SW480 (cell line): ENCODE measurements at places on chromosomes 5 and 9.

- no peak for DNase-seq
Observed at GRCh38 chr9:125418404-125418803, 156.8 kb downstream of the GAPVD1 start.

GRCh38 chr5:64347309-64347708 lies 158.5 kb upstream of the RGS7BP start:
- DNase-seq = no peak

GRCh38 chr5:11902201-11902619 lies 2.0 kb downstream of the CTNND2 start:
- DNase-seq = no peak

- no peak for DNase-seq
Observed at GRCh38 chr9:136364942-136365774, 1.6 kb upstream of the DNLZ start.

GRCh38 chr9:89721176-89721700 lies 116.4 kb downstream of the GADD45G start:
- DNase-seq = no peak

DNA sequence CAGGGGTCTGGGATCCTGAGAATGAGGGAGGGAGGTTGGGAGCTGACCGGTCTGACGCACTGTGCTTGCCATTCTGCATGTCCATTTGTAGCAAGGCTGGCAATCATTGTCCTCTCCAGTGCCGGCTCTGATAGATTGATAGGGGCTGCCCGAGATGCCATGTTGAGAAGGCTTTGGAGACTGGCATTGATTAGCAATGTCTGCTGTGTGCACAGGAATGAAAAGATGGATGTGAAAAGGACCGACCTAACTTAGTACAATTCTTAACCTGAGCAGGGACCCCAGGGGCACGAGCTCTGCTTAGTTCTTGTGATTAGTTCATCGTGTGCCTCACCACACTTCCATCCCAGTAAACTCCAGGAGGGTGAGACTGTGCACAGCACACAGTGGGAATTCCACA lies 17.0 kb downstream of the NEK6 start:
- no peak for DNase-seq

DNA sequence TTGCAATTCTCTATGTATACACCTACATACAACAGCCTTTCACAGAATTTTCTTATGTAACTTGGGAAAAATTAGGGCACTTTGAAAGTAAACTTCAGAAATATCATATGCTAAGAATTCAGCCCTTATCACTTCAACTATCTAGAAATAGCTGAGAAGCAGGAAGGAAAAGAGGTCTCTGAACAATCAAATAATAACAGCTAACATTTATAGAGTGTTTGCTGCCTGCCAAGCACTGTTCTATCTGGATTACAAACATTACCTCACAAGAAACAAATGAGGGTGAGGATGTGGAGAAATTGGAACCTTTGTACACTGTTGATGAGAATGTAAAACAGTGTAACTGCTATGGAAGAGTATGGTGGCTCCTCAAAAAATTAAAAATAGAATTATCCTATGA lies 4.4 kb upstream of the FBXO38 start:
- DNase-seq = no peak

GRCh38 chr5:160837749-160838593 lies 14.0 kb downstream of the ATP10B start:
- no peak for DNase-seq

DNA sequence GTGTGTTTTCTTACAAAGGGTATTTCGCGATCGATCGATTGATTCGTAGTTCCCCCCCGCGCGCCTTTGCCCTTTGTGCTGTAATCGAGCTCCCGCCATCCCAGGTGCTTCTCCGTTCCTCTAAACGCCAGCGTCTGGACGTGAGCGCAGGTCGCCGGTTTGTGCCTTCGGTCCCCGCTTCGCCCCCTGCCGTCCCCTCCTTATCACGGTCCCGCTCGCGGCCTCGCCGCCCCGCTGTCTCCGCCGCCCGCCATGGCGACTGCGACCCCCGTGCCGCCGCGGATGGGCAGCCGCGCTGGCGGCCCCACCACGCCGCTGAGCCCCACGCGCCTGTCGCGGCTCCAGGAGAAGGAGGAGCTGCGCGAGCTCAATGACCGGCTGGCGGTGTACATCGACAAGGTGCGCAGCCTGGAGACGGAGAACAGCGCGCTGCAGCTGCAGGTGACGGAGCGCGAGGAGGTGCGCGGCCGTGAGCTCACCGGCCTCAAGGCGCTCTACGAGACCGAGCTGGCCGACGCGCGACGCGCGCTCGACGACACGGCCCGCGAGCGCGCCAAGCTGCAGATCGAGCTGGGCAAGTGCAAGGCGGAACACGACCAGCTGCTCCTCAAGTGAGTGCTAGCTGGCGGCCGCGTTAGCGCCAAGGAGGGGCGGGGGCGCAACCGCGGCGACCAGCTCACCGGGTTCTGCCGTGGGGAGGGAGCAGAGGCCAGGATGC lies 480 bp downstream of the LMNB1 start:
- peak; percentile 75 for DNase-seq

DNA sequence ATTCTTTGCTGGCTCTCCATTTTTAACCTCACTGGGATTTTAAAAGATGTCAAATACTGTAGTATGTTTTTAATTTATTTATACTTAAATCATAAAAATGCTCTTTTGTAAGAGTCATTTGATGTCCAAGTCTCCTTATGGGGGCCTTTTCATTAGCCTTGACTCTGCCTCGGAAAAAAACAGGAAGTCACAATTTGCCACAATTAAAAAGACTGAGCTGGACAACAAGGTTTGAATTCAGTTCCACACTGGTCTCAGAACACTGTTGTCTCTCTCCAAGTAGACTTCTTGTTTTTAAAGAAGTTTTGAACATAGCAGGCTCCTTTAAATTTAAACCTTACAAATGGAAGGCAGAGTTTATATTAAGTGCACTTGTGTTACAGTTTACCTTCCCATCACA lies 444.2 kb downstream of the ACTL7B start:
- no peak for DNase-seq

DNA sequence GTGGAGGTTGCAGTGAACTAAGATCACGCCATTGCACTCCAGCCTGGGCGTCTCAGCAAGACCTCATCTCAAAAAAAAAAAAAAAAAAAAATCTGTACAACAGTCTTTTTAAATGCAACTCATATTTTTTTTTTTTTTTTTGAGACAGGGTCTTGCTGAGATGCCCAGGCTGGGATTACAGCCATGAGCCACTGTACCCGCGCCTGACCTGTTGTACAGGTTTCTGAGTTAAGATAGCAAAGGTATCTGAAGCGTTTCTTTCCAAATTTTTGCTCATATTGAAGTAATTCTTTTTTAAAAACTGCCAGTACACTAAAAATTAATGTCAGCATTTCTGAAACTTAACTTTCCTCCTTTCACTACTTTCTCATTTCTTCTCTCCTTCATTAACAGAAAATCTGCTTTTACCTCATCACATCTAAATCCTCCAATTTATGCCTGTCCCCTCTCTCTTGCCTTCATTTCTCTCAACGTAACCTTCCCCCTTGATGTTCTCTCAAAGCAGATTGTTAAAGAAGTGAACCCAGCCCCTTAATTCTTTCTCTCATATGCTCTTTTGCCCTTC lies 3.3 kb upstream of the SNX24 start:
- DNase-seq = no peak

DNA sequence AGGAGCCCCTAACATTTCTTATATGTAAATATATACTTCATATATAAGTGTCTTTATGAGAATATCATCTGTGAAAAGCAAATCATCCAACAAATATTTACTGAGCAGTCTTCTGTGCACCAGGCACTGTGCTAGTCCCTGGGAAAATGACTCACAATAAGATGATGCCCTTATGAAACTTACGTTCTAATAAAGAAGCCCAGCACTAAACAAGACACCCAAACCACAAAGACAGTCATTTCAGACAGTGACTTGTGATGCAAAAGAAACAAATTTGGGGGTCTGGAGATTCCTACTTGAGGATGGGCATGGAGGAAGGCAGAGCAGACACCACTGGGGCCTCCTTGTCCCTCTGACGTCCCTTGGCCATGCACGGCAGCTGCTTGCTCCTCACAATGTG lies 30.6 kb upstream of the PPP1R2B start:
- DNase-seq = no peak

- DNase-seq = no peak
Observed at GRCh38 chr9:70556771-70557170, 142.3 kb upstream of the KLF9 start.

GRCh38 chr5:6780802-6781391 lies 67.7 kb downstream of the TENT4A start:
- peak; percentile 38 for DNase-seq
